A549 treated with GW870086 at 1 μM for 4 hours (cell line): ENCODE measurements at places on chromosomes 6 and 20. TPM values are rescaled to one million over a fixed set of nuclear protein-coding genes. Genes with fewer than 3 reads are reported as not detected.

Gene NDRG3
- 19.8 to 23.2 TPM (median 21.7 TPM) in 5 replicates for total RNA-seq

Gene TBX18
- 11.3 to 21.0 TPM (median 18.6 TPM) in 5 replicates for total RNA-seq

Gene PPP1R3G
- total RNA-seq = 1.6 to 2.4 TPM (median 2.0 TPM) in 5 replicates

Gene FHL5
- total RNA-seq = not detected in 5 replicates

Gene SNAP25
- total RNA-seq = 11.4 to 20.3 TPM (median 16.6 TPM) in 5 replicates

Gene SASH1
- 2.2 to 3.3 TPM (median 2.8 TPM) in 5 replicates for total RNA-seq
